ENCODE measurements at places on chromosomes 6 and 20.

DNA sequence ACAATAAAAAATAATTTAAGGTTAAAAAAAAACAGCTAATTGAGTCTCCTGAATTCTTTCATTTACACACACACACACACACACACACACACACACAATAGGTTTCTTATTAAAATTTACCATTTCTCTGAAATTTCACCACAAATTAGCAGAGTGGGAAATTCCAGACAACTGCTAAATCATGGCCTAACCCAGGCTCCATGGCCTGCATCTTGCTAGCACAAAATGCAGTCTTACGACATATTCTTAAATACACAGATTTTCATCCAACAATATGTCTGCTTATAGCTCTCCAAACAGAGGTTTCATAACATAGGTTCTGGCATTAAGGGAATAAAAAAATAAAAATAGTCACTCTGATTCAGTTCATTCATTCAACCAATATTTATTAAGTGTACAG is 46.9 kb downstream of the SOD2 start:
- DNase-seq = no peak

DNA sequence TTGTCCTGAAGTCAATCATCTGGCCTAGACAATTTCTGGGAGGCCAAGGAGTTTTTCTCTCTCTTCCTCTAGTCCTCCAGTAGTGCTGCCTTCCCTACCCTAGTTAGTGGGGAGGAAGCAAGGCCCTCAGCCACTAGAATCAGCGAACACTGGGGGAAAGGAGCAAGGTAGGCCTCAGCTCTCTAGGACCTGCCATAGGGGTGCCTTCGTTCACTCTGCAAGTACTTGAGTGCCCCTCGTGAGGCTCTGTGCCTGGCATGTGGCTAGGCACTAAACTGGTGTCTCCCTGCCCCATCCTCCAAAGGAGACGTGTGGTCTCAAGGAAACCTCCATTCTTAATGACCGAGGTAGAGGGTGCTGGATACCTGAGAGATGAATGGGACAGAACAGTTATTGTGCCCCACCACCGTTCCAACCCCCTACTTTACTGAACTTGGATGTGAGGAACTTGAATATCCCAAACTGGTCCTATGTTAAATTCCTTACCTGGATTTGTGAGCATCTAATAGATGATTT is 1.1 kb downstream of the DEF6 start:
- no peak for DNase-seq

DNA sequence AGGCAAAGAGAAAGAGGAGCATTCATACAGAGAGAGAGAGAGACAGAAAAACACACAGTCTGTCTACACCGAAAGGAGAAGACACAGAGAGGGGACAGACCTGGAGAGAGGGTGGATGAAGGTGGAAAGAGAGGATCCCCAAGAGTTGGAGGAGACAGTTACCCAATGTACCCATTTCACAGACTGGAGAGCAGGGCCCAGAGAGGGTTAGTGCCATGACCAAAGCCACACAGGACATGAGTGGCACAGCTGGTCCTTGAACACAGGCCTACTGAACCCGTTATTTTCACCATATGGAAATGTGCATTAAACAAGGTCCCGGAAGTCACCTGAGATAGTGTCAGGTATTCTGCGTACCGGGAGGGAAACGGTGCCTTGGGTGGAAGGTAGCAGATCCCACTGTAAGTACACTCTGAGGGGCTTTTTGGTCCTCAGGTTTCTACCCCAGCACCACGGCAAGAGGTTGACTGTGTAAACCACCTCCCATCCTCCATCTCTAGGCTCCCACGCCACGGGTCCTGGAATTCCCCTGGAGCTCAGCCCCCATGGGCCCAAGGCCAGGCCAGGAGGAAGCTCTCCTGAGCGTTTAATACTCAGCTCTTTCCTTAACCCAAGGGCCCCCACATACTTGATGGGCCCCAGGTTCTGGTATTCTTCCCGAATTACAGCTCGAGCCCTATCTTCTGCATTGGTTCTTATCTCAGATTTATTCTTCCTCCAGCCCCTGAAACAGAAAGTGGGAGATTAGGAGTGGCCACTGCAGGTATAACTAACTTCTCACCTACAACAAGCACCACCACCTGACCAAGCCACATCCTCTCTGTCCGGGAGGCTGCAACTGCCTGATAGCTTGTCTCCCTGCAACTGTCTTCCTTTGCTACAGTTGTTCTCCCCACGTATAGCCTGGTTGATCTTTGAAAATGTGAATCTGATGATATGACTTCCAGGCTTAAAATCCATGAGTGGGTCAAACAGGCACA is 38.4 kb upstream of the OCSTAMP start:
- DNase-seq = no peak

DNA sequence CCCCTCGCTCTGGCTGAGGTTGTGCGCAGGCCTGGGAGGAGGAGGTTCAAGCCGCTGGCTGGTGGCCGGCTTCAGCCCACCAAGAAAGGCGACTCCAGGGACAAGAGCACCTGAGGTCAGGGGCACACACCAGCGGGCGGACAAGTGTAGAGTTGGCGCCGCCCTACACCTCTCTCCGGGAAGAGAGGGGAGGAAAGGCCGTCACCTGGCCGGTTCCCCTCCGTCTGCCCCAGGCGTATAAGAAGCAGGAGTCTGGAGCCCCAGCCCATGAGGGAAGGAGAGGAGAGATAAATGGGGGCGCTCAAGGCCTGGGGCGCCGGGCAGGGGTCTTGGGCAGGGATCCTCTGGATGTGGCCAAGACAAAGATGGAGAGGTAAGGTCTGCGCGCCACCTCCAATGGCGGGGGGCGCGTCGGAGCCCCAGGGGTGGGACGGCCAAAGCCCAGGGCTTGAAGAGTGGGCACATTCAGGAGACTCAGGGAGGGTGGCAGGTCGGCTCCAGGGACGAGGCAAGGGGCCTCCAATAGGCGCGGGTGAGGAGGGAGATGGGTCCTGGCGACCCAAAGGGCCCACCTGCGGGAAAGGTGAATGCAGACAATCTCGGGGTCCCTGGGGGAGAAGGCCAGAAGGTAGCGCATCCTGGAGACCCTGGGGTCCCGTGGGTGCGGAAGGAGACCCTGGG is 826 bp downstream of the RIMS4 start:
- no peak for DNase-seq

- DNase-seq = no peak
These were observed 45.8 kb upstream of the PNRC1 start for GRCh38 chr6:89034586-89035251.

- DNase-seq = no peak
These were observed 17.9 kb downstream of the TGM2 start for GRCh38 chr20:38147163-38147562.

- no peak for DNase-seq
These were observed 73.3 kb downstream of the ADGRG6 start for GRCh38 chr6:142374965-142375733.

DNA sequence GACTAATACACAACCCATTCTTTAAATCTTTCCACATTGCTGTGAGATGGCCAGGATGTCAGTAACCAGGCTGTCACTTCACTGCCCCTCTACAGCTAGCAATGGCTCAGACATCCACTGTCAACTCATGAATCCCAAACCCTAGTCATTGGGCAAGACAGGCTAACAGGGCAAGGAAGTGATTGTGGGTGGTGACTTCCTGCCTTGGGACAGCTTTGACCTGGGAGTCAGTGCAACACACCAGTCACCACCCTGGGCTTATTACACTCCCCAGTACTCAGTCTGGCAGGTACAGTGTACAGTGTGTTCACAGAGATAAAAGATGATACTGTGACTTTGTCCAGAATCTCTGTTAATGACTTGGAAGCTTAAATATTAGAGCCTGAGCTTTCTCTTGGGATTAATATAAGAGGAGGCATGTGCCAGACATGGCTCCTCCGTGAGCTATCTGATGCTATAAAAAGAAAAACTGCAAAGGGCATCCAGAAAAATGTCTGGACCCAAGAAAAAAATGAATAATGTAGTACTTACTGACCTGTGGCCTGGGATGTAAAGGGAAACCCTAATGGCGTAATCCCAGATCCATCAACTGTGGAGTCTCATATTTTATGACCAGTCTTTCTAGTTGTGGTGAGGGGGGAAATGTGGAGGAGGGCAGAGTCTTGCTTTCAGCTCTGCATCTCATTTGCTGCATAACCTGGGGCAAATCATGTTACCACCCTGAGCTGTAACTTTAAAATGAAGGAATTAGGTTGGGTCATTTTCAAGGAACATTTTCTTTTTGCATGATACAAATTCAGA is 244.4 kb downstream of the SLC24A3 start:
- DNase-seq = no peak

- no peak for DNase-seq
These were observed 195.8 kb downstream of the TAF4 start for GRCh38 chr20:61869750-61870507.

DNA sequence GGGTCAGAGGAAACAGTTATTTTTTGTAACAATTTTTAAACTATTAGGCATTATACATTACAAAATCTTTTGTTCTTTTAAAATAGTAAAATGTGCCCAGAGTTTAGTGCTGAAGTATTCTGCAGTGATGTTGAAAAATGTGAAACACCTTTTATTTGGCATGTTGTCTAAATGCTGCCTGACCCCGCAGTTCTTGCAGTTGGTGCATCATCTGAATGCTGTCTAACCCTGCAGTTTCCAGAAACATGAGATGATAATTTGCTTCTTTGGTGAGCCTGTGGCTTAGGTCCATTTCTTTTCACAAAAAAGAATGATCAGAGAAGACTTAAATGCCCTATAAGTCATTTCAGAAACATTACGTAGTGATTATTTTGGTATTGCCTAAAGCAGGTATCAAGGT is 82.4 kb downstream of the RNF217 start:
- DNase-seq = no peak

DNA sequence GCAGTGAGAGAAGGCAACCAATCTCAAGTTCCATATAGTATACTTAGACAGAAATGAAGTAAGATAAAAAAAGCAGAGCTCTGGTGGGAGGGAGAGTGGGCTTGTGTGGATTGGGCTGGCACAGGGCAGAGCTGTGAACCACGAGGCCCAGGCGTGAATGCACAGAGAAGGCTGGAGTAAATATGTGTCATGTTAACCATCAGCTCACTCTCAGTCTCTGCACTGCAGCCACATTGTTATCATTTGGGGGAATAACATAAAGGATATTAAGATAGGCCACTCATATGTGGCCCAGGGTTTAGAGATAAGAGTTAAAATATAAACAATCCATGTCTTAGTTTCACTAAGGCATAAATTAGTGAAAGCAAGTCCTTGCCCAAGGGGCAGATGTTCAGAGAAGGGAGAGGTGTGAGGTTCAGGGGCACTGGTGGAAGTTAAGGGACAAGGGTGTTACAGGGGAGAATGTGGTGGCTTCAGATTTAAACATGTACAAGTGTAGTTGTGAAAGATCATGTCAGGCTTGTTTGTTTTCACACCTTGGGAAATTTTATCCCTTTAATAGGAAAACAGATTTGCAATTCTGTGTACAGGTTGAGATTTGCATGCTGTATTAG is 14.4 kb downstream of the GMPR start:
- no peak for DNase-seq

DNA sequence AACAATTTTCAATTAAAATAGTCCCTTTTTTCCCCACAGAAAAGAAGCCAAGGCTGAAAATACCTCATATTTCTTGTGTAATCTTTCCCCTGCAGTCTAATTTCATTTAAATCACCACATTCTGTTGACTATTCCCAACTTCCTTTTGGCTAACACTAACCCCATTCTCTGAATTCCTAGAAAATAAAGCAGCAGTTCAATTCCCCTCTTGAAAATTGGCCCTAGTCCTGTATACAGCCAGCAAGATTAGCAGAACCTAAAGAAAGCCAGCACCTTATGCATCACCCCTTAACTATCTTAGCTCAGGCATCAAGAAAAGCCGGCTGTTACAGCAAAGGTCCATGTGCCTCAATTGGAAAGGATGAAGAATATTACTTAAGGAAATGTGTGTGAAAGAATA is 69.7 kb downstream of the MDN1 start:
- DNase-seq = no peak

DNA sequence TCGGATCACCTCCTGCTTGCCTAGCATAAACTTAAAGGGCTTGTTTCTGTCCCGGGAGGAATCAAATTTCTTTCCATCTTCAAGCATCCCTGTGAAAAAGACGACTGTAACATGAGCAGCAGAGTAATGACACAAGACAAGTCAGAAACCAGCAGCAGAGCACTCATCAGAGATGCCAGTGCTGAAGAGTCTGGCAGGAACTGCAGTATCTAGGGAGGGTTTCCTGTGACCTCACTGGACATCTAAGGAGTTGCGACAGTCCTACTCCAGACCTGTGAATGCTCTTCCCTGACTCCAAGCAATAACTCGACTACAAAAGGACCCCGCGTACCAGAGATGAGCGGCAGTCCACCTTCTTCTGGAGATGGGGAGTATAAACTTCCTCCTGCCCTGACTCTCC is 17.3 kb downstream of the FKBP1A start:
- DNase-seq = no peak

- no peak for DNase-seq
These were observed 113.4 kb downstream of the NFATC2 start for GRCh38 chr20:51429144-51429482.

- DNase-seq = no peak
These were observed 280.0 kb downstream of the SOX4 start for GRCh38 chr6:21873562-21873961.

GRCh38 chr20:41848180-41848579 is 230.0 kb upstream of the CHD6 start:
- DNase-seq = no peak

GRCh38 chr6:151475653-151476523 is 17.9 kb upstream of the CCDC170 start:
- DNase-seq = no peak

DNA sequence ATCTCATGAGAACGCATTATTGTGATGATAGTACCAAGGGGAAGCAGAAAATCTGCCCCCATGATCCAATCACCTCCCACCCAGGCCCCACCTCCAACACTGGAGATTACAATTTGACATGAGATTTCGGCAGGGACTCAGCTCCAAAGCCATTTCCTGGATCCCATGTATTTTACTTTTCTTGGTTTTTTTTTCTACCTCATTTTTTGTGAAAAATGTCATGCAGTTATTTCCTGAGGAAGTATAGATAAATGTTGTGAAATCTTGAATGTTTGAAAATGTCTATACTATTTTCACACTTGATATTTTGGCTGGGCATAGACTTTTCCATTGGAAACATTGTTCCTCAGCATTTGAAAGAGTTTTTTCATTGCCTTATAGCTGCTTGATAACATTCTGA is 9.1 kb upstream of the BRPF3 start:
- no peak for DNase-seq

GRCh38 chr6:134634966-134635365 is 314.9 kb downstream of the ALDH8A1 start:
- no peak for DNase-seq

DNA sequence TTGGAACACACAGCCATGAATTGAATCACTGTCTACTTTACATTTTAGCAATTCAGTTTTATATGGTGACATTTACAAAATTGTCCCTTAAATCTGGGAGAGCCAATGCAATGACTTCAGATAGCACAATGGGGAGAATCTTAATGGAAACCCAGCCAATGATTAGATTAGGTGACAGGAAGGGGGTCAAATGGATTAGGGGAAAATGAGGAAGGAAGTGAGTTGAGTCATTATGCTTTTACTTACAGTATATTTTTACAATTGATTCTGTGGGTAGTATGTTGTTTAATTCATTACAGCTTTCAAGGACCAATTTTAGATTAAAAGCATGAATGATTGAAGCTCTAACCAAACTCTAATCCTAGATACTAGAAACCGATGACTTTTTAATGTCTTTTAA is 229.8 kb downstream of the SOX4 start:
- no peak for DNase-seq
